Activated CD4-positive, alpha-beta memory T cell treated with anti-CD3 and anti-CD28 coated beads for 36 hours (primary cell): ENCODE measurements at places on chromosomes 11 and 22. TPM values are rescaled to one million over a fixed set of nuclear protein-coding genes. Genes with fewer than 3 reads are reported as not detected.
A peak's percentile ranks its signal among the peaks of the same experiment; 100 is the strongest.

GRCh38 chr11:119149018-119149785, at the start of gene ABCG4:
Gene ABCG4, plus strand, starts transcription at chr11:119149052. Its CDS starts 914 bp downstream, at chr11:119149966.
- DNase-seq: peak; percentile 31

DNA sequence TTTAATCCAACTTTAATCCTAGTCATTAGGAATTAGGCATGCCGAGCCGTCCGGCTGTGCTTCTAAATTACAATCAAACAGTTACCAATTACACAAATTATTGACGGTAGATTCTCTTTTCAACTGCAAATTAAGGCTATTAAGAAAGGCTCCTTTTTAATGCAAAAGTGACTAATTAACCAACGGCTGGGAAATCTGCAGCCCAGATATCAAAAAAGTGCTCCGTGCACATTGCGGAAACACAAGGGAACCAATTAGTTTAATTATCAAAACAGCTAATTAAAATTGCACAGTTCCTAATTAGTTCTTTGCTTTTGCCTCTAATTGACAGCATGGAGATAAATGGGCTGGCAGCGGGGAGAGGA, 19.4 kb upstream of the LMO1 start:
- no peak for DNase-seq

DNA sequence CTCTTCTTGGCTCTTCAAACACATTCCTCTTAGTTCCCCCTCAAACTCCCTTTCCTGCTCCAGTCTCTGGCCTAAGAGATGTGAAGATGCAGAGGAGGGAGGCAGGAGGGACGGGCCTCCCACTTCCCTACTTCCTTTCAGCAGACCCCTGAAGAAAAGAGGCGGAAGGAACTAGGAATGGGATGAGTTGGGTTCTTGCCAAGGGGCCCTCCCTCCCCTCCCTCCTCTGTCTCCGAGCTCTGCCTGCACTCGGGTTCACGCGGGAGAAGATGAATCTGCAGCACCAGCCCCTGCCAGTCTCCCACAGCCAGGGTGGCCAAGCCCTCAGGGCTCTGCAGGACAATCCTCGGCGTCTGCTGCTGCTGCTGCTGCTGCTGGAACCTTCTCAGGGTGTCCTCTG, 24.3 kb upstream of the PKNOX2 start:
- DNase-seq: no peak

DNA sequence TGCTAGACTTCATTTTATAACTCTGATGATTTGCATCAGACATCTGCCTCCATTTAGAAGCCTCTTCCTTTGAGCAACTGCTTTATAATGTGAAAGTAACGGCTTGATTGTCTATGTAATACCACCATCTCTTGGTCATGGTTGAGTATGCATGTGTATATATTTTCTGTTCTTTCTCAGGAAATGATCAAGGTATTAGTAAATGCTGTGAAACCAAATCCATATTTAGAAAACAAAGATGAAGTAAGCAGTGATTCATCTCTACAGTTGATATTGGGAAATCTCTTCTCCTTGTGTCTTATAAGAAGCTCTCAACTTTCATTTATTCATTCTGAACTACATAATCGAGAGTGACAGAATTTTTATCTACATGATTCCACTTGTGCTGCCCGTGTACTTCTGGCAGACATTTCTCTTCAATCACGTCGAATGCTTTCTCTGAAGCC, 104.6 kb upstream of the ANO3 start:
- DNase-seq: no peak

DNA sequence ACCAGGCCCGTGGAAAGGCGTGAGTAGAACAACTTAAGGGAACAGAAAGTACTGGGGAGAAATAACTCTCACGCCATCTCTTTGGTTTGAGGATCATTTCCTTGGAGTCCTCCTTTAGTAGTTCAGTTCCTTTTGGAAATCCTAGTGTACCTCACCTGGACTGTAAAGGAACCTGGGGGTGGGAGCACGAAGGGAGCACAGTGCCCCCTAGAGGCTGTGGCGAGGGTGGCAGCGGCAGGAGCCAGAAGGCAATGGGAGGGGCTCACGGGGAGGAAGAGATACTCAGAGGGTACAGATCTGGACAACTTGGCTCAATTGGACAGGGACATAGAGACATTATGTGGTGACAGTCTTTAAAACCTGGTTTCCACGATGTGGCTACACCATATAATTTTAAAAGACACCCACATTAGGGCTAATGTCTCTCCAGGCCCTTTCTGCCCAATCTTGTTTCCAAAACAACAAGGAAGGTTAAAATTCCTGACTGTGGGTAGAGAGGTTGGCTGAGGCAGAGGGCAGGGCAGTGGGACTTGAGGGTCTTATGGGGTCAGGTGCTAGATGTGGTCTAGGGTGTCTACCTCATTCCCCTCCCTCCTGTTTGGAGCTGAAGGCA, 87.0 kb downstream of the CSNK2A3 start:
- peak; percentile 79 for DNase-seq

DNA sequence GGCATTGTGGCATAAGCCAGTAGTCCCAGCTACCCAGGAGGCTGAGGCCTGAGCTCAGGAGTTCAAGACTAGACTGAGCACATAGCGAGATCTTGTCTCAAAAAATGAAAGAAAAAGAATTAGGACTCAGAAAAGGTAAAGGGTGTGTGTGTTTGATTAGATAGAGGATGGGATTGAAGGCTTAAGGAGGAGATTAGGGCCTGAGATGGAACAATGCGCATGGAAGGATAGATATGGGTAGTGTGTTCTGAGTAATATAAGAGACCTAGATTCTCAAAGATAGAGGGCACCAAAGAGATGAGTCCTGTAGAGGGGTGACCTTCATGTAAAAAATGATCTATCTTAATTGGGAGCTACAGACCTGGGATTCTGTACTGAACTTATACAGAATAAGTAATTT, 17.3 kb upstream of the RAB30 start:
- no peak for DNase-seq

GRCh38 chr11:72807792-72808191, 6.4 kb upstream of the ATG16L2 start:
- no peak for DNase-seq

The DENND6B gene
- 3.6 TPM for total RNA-seq

The FAM180B gene
- total RNA-seq: not detected
